Endodermal cell (in vitro differentiated cells): ENCODE measurements at places on chromosomes 16 and 17.

GRCh38 chr17:58121925-58122324 is 26.3 kb upstream of the OR4D1 start:
- DNase-seq = peak; percentile 75

DNA sequence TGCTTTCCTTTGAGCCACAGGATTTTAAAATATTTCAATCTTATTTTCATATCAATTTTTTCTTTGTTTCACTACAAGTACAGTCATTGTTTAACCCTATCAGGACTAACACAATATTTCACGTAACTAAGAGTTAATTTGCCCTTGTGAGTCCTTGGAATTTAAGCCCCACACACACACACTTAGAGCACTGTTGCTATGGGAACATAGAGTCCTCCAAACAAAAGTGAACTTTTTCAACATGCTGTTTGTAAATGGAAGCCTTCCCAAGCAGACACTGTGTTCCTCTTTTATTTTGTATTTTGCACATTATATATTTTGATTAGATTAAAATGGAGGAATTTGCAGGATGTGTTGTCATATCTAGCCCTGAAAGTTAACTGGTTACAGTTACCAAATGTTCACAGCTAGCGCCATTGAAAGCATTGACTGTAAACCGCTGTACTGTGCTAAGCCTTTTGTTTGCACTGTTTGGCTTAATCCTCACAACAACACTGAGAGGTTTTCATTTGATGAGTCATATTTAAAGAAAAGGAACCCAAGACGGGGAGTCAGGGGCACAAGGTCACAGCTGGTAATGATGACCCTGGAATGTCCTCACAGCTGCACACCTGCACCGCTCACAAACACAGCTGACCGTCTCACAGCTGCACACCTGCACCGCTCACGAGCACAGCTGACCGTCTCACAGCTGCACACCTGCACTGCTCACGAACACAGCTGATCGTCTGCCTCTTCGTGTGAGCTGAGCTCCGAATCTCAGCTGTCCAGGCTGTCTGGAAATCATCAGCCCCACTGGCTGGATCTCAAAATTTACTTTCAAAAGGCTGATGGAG is 6.3 kb downstream of the HSBP1 start:
- no peak for DNase-seq

DNA sequence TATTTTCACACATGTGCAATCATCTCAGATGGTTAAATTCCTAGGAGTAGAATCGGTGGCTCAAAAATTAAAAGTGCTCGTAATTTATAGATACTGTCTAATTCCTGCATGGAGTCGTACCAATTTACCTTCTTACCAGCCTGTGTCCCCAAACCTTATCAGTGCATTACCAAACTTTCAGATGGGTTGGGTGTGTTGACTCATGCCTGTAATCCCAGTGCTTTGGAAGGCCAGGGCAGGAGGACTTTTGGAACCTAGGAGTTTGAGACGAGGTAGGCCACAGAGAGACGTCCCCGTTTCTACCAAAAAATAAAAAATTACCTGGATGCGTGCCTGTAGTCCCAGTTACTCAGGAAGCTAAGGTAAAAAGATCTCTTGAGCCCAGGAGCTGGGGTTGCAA is 34.5 kb upstream of the GPRC5B start:
- peak; percentile 22 for DNase-seq

- DNase-seq = no peak
Observed at GRCh38 chr17:63517825-63518534, 5.2 kb upstream of the KCNH6 start.
